ENCODE measurements at places on chromosomes 7 and 10.

GRCh38 chr10:70499836-70500167 is 21.2 kb downstream of the PALD1 start:
- no peak for DNase-seq

- peak; percentile 74 for DNase-seq
These were observed at the start of gene HACD1 for GRCh38 chr10:17617031-17617911. HACD1 (minus strand) TSS chr10:17617374; CDS start chr10:17617339, 35 bp downstream.

DNA sequence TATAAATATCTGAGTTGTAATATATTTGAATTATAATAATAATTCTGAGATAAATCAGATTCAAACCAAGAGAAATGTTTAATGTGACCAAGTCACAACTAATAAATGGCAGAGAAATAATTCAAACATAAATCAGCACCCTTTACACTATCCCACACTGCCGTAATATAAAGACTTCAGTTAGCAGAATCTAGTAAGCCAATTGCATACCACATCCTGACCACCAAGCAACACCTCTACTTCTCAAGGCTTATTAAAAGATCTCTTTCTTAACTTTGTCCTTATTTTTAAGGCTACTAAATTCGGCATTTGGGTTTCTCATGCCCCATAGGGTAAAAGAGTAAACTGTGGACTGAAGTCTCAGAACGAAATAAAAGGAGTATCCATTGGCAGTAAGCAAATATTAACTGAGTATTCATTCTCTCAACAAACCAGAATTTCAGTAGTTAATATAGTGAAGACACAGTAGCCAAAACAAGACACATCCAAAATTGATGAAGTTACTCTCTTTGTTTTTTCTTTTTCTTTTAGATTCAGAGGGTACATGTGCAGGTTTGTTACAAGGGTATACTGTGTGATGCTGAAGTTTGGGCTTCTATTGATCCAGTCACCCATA is 14.8 kb downstream of the ACBD5 start:
- DNase-seq, result no peak

DNA sequence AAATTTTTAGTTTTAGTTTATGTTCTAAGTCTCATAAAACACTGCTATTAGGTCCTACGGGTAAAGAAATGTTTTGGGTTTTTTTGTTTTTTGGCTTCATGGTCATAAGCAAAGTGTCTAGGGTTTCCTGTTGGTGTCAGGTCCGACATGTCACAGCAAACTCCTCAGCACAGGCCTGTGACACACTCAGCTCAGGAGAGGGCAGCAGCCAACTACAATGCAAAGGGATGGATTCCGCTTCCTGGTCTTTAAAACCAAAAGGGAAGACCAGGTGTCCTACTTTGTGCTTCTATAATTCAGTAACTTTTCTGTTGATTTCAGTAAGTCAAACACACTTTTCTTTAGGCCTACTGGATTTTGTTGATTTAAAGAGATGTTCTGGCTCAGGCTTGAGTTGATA is 83.8 kb upstream of the MACROH2A2 start:
- DNase-seq, result no peak

GRCh38 chr10:124008187-124008586 is 85.2 kb downstream of the CHST15 start:
- DNase-seq, result no peak
